ENCODE measurements at places on chromosomes 2 and 18.

- no peak for DNase-seq
These were observed 3.0 kb downstream of the BOLL start for GRCh38 chr2:197782126-197782525.

GRCh38 chr2:13109516-13109915 is 392.8 kb downstream of the TRIB2 start:
- DNase-seq = no peak

DNA sequence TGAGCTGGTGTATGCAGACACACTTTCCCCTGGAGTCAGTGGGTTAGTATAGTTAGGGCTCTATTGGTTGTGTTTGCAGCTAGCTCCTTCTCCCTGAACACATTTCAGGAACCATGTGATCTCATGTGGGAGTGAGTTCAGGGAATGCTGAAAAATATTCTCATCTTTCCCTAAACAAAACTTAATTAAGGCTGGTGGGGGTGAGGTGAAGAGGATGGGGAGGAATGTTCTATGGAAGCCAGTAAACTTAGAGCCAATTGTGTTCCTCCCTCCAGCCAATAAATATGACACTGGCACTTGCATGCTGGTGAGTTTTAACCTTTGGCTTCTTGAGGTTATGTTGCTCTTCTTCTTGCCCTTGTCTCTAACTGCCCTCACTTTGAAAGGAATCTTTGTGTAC is 952 bp downstream of the MGAT5 start:
- no peak for DNase-seq

GRCh38 chr2:239311132-239312040 is 89.4 kb downstream of the HDAC4 start:
- no peak for DNase-seq

GRCh38 chr2:182667315-182667695 is 48.8 kb upstream of the DNAJC10 start:
- DNase-seq = no peak

GRCh38 chr2:133941666-133942065 is 312.2 kb upstream of the MGAT5 start:
- DNase-seq = no peak

Measured in activated T-helper 1 cell treated with Interleukin-2 at 50 U/mL for 16 hours (primary cell).